ENCODE measurements at places on chromosomes 7 and 10. TPM values are rescaled to one million over a fixed set of nuclear protein-coding genes. Genes with fewer than 3 reads are reported as not detected.

DNA sequence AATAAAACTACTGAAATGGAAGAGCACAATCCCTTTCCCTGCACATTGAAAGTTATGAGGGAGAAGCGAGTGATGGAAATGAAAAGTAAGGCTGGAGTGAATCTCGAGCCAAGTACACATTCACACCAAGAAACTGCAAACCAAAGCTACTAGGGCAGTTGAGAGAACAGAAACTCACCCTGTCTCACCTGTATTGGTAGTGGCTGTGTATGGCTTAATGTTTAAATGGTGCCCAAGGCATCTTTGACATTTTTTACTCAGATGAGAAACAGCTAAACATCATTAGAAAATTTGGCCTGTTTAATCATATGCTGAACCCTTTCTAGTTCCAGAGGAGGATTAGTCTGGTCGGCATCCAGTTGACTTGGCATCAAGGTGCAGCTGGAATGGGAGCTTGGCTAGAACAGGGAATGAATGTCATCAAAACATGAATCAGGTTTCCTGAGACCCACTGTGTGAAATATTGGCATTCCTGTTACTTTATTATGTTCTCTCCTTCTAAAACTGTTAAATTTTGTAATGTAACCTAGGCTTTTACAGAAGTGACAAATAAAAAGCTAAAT lies 840.8 kb downstream of the GRM8 start:
- no peak for DNase-seq
- H3K36me3 ChIP-seq = no peaks in the 10 kb centered on the region
- no peaks in the 10 kb centered on the region for H3K27me3 ChIP-seq

DNA sequence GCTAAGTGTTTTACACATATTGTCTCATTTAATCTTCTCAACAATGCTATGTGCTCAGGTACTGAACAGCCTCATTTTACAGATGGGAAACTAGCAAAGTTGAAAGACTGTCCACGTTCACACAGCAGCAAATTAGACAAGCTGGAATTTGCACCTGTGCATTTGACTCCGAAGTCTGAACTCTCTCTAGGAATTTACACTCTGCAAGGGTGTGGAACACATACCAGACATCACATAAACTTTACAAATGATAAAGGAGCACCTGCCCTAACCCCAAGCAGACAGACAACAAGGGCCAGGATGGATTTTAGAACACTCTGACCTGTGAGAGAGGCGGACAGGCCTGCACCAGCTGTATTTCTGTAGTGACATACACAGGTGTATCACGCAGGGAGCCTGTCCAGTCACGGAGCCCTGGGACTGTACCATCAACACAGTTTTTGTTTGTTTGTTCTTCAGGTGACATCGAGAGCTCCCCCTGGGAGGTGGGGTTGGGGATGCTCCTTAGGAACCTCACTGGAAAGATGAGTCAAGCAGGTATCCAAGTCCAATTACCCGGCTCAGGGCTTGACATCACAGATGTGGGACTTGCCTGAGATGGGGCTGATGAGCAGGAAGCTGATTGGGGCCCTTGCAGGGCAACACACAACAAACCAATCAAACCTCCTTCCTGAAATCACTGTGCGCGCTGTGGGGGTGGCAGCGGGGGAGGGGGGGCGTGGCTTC lies 31.0 kb downstream of the MKI67 start:
- no peak for DNase-seq
- H3K27ac ChIP-seq = no peak overlapping the region
- no peaks in the 10 kb centered on the region for H3K4me1 ChIP-seq
- no peak overlapping the region for H3K4me3 ChIP-seq
- no peaks in the 10 kb centered on the region for H3K27me3 ChIP-seq
- H3K36me3 ChIP-seq = no peaks in the 10 kb centered on the region

- no peaks in the 10 kb centered on the region for H3K36me3 ChIP-seq
- no peak for DNase-seq
- no peaks in the 10 kb centered on the region for H3K4me1 ChIP-seq
- no peaks in the 10 kb centered on the region for H3K27me3 ChIP-seq
These were observed 59.1 kb downstream of the CSTF2T start for GRCh38 chr10:51640120-51640819.

GRCh38 chr7:75621124-75621523 lies 117.6 kb downstream of the HIP1 start:
- no peaks in the 10 kb centered on the region for H3K27me3 ChIP-seq
- no peaks in the 10 kb centered on the region for H3K4me1 ChIP-seq
- no peaks in the 10 kb centered on the region for H3K36me3 ChIP-seq
- no peak for DNase-seq
- no peak overlapping the region for H3K27ac ChIP-seq
- H3K4me3 ChIP-seq = no peak overlapping the region

GRCh38 chr10:74025380-74025978 lies 27.6 kb downstream of the VCL start:
- H3K4me3 ChIP-seq = no peak overlapping the region
- H3K4me1 ChIP-seq = peaks cover 29% of the 10 kb centered on the region
- H3K36me3 ChIP-seq = peaks cover 3% of the 10 kb centered on the region
- no peak overlapping the region for H3K27ac ChIP-seq

GRCh38 chr7:26437003-26437532 lies 145.4 kb downstream of the SNX10 start:
- H3K4me3 ChIP-seq = no peak overlapping the region
- H3K36me3 ChIP-seq = no peaks in the 10 kb centered on the region
- H3K4me1 ChIP-seq = no peaks in the 10 kb centered on the region
- no peaks in the 10 kb centered on the region for H3K27me3 ChIP-seq
- DNase-seq = no peak

DNA sequence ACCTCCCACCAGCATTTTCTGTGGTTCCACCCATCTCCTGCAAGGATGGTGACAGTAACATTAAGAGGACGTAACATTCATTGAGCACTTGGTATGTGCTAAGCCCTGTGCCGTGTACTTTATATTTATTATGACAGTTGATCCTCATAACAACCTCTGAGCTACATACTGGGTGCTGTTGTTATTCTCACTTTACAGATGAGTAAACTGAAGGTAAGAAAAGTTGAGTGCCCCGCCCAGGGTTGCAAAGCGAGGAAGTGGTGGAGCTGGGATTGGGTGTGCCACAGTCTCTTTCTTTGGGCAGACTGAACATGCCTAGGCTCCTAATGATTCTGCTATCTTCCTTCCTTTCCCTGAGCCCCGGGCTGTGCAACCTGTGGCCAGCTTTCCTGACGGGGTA lies 107.4 kb downstream of the SH3PXD2A start:
- peak overlapping the region; percentile 93 for H3K27ac ChIP-seq
- DNase-seq = no peak
- H3K4me3 ChIP-seq = no peak overlapping the region
- H3K36me3 ChIP-seq = peaks cover 32% of the 10 kb centered on the region
- H3K27me3 ChIP-seq = no peaks in the 10 kb centered on the region
- peaks cover 75% of the 10 kb centered on the region for H3K4me1 ChIP-seq

DNA sequence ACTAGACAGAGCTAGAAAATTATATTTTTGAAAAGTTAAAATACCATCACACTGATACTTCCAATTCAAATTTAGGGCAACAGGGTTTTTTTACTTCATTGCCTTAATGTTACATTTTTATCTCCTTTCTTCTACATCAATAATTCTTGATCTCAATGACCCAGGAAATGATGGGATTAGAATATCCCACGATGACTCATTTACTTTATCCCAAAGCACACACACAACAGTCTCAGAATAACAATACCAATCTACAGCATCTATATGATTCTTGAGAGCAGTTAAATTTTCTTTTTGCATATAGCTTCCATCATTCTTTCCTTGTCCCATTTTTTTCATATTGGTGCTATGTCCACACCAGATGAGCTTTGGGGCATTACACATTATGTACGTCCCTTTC lies 98.4 kb upstream of the EEPD1 start:
- H3K4me1 ChIP-seq = no peaks in the 10 kb centered on the region
- H3K27ac ChIP-seq = no peak overlapping the region
- DNase-seq = no peak
- H3K27me3 ChIP-seq = no peaks in the 10 kb centered on the region
- H3K36me3 ChIP-seq = no peaks in the 10 kb centered on the region

DNA sequence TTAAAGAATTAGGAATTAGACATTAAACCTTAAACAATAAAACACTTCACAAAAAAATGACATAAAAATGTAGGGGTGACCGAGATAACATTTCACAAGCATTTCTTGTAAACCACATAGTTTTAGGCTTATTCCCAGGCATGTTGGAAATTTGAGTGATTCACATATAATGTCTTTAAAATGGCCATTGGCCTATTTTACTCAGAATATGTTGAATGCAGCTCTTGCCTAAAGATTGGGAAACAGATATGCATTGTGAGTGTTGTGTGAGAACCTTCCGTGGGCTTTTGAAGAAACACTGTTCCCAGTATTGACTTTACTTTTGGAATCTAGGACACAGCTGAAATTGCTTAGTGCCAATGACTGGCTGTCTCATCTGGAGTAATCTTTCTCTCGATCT lies 79.6 kb downstream of the ARL5B start:
- no peaks in the 10 kb centered on the region for H3K27me3 ChIP-seq
- H3K27ac ChIP-seq = no peak overlapping the region
- no peaks in the 10 kb centered on the region for H3K4me1 ChIP-seq
- no peaks in the 10 kb centered on the region for H3K36me3 ChIP-seq

DNA sequence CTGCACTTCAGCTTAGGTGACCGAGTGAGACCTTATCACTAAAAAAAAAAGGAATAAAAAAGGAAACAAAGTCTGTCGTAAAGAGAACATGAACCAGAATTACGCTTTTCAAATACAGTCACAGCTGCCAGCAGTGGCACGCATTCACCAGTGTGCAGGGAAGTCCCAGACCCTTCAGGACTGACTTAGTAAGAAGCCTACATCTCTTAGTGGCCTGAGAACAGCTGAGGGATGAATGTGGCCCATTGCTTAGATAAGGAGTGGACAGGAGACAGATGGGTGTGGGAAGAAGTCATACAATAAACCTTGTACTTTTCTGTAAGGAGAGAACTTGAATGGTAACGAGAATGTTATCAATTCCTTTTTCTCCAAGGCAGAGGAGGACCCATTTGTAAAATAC lies 178.5 kb downstream of the JCAD start:
- no peaks in the 10 kb centered on the region for H3K4me1 ChIP-seq
- DNase-seq = no peak

DNA sequence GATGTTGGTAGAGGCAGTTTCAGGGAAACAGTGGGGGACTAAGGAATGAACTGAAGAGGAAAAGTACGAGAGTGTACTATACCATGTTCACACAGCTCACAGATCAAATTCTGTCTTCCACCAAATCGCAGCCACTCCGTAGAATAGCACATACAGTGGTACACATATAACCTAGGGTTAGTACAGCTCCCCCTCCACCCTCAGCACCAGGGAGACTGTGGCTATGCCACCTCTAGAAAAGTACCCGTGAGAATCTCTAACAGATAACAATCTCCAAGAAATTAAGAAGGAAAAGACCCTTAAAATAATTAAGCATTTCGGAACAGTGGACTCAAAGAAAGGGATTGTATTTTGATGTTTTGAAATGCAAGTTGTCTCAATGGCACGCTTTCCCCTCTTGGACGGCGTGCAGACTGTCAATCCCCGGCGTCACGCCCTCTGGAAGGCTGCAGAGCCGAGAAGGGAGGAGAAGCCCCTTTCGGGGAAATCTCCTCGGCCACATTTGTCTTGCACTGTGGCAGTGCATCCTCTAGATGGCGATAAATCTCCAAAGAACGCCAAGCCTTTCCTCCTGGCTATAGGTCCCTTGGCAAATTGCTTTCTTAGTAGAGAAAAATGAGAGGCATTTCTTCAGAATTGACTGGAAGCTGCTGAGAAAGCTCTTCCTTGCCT lies 345.0 kb downstream of the REEP3 start:
- H3K36me3 ChIP-seq = no peaks in the 10 kb centered on the region
- peaks cover 6% of the 10 kb centered on the region for H3K4me1 ChIP-seq
- peaks cover 15% of the 10 kb centered on the region for H3K27me3 ChIP-seq

GRCh38 chr10:12707461-12708185 lies 293.9 kb downstream of the CCDC3 start:
- peak overlapping the region; percentile 66 for H3K27ac ChIP-seq
- no peaks in the 10 kb centered on the region for H3K27me3 ChIP-seq
- no peaks in the 10 kb centered on the region for H3K36me3 ChIP-seq
- H3K4me3 ChIP-seq = no peak overlapping the region
- no peak for DNase-seq

- H3K27ac ChIP-seq = no peak overlapping the region
- H3K27me3 ChIP-seq = no peaks in the 10 kb centered on the region
- H3K4me3 ChIP-seq = no peak overlapping the region
These were observed 28.0 kb downstream of the NUDT1 start for GRCh38 chr7:2269991-2270460.

DNA sequence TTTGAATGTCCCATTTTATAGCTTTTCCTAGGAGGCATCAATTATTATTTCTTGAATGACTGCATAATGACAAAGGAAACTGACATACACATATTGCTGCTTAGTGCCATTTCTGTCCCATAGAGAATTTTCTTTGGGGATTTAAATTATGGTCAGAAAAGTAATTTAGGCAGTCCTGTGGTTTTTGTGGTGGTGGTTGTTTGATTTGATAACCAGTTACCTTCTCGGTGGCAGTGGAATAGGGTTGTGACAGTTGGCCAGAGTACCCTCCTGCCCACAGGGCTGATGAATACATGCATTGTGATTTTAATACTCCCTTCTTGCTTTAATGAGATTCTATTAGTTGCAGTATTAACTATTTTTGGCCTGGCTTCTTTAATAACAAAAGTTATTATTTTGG lies 6.6 kb upstream of the SGCE start:
- no peaks in the 10 kb centered on the region for H3K4me1 ChIP-seq
- H3K36me3 ChIP-seq = no peaks in the 10 kb centered on the region
- no peak overlapping the region for H3K4me3 ChIP-seq
- DNase-seq = no peak
- peaks cover 2% of the 10 kb centered on the region for H3K27me3 ChIP-seq

DNA sequence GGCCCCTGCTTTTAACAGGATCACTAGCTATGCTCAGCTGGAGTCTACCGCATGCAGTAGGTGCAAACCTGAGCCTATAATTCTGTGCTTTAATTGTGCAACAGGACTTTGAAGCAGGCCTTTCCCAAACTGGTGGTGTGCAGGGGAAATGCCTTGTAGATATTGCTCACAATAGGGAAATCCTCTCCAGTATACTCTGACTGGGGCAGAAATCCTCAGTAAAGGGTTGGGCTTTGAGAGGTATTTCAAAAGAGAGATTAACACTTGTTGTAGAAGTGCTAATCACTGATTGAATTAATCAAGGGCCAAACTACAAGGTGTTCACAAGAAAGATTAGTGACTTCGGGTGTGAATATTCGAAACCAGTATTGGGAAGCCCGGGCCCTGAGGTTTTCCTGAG lies 58.5 kb upstream of the EXOC6 start:
- H3K27me3 ChIP-seq = no peaks in the 10 kb centered on the region
- no peak overlapping the region for H3K27ac ChIP-seq
- no peaks in the 10 kb centered on the region for H3K36me3 ChIP-seq

The CTTNBP2 gene
- 0.63 TPM for polyA plus RNA-seq

The CPN1 gene
- not detected for polyA plus RNA-seq

The SGCE gene
- 7.9 TPM for polyA plus RNA-seq

The STAG3 gene
- polyA plus RNA-seq = 0.10 TPM

The ACBD7 gene
- not detected for polyA plus RNA-seq

The OR6V1 gene
- not detected for polyA plus RNA-seq

Measured in keratinocyte (primary cell).